ENCODE measurements at places on chromosomes 13 and 19.

DNA sequence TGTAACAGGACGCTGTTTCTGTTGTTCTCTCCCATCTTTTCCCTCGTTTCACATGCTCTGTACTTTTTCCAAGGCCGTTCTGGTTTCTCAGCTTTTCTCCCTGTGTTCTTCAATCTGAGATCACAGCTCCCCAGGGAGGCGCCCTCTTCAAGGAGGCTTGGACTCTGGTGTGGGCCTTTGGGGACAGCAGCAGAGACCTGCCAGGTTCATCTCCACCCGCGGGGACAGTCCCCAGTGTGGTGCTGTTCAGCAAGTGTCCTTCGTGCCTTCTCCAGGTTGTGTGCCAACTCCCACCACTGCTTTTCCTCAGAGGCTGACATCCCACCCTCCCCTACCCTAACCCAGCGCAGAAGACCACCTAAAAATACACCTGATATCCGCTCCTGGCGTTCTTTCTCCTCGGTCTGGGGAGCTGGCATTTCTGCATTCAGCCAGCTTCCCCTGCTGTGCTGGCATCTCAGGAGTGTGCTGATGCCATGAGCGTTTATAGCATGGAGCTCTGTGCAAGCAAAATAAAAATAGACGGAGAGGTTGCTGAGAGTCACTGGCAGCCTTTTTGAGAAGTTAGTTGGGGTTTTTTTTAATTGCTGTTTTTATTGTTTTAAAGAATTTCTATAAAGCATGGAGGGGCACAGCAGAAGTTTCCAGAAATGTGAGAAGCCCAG, 149.4 kb downstream of the STK24 start:
- DNase-seq = no peak

- DNase-seq = peak; percentile 85
Measured at GRCh38 chr13:27954406-27954851, 14.7 kb downstream of the CDX2 start.

DNA sequence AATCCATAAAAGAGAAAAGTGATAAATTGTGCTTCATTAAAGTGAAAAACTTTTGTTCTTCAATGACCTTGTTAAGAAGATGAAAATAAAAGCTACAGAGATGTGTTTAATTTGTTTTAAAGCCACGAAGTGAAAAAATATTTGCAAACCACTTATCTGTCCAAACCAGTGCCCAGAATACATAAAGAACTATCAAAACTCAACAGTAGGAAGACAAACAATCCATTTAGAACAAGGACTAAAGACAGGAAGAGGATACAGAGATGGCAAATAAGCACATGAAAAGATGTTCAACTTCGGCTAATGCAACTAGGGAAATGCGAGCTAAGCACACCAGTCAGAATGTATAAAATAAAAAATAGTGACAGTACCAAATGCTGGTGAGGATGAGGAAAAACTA, 15.0 kb downstream of the GJB6 start:
- DNase-seq = peak; percentile 59

DNA sequence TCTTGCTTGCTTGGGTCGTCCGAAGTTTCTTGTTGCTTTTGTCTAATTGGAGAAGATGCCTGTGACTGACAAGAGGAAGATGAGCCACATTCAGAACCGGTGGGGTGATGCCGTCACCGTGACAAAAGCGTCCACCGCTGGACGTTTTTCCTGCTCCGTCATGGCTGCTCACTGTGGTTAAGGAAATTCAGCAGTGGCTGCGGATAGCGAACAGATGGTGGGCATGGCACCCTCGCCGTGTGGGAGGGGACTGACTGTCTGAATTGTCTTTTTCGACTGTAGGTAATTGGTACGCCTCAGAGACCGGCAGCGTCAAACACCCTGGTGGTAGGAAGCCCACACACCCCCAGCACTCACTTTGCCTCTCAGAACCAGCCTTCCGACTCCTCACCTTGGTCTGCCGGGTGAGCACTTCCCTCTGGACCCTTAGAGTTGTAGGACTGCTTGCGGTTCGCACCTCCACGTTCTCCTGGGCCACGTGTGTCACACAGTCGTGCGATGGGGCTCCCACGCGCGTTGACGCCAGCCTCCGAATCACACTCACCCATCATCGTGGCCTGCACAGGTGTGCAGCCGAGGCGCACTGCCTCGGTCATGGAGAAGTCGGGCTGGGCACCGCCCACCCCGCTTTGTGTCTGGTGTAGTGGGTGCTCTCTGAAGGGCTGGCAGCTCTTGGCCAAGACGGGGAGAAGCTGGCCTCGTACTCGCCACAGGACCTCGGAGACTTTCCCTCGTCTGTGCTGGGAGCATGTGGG, 26.5 kb downstream of the ATP4B start:
- DNase-seq = no peak

- DNase-seq = peak; percentile 66
Measured at GRCh38 chr19:1395194-1396018, 5.9 kb downstream of the GAMT start.

DNA sequence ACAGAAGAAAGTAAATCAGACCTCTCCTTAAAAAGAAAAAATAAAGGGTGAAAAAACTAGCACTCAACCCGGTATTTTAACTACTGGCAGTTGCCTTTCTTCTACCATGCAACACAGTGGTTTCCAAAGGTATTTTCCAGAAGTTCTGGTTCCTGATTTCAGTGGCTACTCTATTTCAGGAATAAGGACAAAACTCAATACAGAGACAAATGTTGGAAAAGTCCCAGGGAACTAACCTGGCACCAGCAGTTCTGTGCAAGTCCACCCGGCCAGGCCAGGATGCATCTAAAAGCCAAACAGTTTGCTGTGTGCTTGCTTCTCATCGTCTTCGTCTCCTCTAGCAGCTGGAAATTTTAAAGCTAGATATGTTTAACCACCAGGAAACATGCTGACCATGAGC, 52.5 kb downstream of the FOXO1 start:
- no peak for DNase-seq

DNA sequence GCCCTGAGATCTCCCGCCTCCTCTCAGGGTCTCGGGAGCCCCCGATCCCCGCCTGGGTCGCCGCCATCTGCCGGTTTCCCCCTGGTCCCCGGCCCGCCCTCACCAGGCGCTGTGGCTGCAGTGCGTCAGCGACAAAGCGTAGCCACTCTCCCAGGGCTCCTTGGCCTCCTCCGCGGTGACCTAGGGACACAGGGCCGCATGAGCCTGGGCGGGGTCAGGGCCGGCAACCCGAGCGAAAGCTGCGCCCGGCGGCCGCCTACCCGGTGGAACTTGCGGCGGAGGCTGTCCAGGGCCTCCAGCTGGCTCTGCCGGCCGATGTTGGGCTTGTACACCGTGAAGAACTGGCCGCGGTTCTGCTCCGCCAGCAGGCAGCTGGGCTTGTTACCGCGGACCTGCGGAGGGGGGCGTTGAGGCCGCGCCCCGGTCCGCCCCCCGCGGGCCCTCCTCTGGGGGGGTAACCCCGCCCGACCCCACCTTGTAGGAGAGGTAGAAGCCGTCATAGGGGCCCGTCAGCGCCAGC, 5.3 kb downstream of the GPX4 start:
- no peak for DNase-seq

GRCh38 chr13:92823059-92823458, 403.5 kb upstream of the GPC6 start:
- peak; percentile 62 for DNase-seq

- no peak for DNase-seq
Measured at GRCh38 chr13:35886332-35887114, 244.7 kb downstream of the DCLK1 start.

DNA sequence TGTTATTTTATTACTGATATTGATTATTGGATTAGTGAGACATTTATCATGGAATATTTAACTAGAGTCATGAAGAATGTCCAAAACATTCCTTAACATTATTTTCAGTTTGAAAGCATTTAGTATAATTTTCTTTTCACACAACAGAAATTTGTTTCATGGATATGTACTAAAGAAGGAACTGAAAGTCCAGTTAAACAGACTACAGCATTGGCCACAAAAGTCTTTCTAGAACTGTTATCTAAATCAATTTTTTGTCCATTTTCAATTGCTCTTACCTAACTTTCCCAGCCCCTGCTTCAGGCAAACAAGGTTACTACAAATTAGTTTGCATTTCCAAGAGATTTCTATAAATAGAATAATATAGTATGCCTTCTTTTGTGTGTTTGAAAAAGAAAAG, 1018.0 kb upstream of the PCDH20 start:
- DNase-seq = no peak

- DNase-seq = no peak
Measured at GRCh38 chr13:111946214-111946613, 120.7 kb upstream of the SOX1 start.

DNA sequence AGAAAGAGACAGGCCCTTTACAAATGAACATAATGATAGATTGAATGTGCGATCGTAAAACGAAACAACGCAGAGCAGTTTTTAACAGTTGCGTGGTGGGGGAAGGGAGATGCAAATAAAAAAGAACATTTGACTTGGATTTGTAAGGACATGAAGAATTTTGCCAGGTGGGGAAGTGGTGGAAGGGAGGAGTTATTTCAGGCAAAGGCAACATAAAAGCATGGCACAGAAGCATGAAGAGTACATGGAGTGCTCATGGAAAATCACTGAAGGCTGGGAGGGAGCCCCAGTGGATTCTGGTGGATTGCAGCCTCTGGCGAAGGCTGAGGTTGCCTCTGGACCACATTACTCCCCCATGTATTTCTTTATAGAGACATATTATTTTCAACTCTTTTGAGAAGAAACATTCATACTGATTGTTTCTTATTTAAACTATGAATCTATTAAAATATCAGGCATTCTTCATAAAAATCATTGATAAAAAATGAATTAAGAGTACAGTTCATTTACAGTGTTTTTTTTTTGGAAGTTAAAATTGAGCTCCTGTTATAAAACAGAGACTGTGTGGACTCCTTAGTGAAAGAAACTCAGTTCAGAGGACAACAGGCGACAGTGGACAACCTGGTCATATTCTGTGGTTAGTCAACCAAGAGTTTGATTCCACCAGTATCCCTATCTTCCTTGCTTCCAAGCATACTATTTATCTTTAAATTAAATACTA, 57.5 kb downstream of the STARD13 start:
- DNase-seq = no peak

DNA sequence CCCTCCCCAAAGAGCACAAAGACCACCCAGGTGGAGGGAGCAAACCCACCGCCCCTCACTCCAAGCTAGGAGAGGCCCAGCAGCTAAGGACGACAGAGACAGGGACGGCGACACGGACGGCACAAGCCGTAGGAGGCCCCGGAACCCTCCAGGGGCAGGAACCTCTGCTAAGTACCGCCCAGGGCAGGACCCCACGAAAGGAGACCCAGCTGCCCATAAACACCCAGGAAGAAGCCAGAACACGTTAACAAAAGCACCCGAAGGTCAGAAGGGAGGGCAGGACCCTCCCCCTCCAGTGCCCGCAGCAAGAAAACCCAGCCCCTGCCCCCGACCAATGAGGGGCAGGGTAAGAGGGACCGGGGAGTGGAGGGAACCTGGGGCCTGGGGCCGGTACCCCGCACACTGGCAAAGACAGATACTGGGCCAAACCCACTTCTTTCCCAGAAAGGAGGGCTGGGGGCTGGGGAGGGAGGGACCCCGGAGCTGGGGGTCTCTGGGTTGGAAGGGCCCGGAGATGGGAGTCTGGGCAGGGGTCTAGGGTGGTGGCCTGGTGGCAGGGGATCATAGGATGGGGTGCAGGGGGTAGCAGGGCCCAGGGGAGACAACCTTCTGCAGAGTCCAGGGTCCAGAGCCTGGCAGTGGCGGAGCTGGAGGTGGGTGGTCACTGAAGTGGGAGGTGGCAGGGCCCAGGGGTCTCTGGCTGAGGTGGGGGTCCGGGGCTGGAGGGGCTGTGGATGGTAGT, 2.4 kb downstream of the BTBD2 start:
- DNase-seq = no peak

- no peak for DNase-seq
Measured at GRCh38 chr19:35525873-35526272, 2.2 kb downstream of the SBSN start.

DNA sequence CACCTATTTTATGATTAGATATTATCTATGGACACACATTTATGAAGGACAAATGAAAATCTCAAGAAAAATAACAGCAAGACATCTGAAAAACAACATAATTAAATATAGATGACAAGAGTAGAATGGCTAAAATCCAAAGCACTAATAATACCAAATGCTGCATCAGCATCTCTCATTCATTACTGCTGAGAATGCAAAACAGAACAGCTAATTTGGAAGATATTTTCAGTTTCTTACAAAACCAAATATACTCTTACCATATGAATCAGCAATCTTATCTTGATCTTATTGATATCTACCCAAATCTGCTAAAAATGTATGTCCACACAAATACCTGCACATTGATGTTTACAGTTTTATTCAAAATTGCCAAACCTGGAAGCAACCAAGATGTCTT, 829.1 kb upstream of the MIR17HG start:
- DNase-seq = no peak

GRCh38 chr19:44718441-44719261, 19.7 kb downstream of the CEACAM16 start:
- DNase-seq = peak; percentile 83

DNA sequence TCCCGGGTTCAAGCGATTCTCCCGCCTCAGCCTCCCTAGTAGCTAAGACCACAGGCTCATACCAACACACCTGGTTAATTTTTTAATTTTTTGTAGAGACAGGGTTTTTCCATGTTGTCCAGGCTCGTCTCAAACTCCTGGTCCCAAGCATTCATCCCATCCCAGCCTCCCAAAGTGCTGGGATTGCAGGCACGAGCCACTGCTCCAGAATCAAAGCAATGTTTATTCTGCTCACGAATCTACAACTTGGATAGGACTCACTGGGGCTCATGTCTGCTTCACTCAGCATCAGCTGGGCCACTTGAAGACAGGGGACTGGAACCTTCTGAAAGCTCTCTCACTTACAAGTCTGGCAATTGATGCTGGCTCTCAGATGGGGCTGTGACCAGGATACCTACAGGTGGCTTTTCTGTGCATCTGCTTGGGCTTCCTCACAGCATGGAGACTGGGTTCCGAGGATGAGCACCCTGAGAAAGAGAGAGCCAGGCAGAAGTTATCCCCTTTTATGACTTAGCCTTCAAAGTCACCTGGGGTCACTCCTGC, 8.2 kb upstream of the ZNF792 start:
- no peak for DNase-seq

All from DMS53 (cell line).